ENCODE measurements at places on chromosomes 1 and 21.

DNA sequence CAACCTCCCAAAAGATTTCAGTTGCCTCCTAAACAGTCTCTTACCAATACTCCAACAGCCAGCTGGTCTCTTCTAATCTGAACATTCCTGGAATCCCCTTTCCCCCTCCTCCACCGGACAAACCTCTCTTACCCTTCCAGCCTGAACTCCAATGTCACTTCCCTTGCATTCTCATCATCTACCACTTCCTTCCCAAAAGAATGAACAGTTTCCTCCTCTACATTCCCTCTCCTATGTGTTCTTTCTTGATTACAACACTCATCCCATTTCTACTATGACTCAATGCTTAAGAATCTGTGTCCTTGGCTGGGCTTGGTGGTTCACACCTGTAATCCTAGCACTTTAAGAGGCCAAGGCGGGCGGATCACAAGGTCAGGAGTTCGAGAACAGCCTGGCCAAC lies 417.1 kb downstream of the SETD4 start:
- DNase-seq: no peak

GRCh38 chr1:118485757-118486156 lies 300.7 kb upstream of the SPAG17 start:
- no peak for DNase-seq

DNA sequence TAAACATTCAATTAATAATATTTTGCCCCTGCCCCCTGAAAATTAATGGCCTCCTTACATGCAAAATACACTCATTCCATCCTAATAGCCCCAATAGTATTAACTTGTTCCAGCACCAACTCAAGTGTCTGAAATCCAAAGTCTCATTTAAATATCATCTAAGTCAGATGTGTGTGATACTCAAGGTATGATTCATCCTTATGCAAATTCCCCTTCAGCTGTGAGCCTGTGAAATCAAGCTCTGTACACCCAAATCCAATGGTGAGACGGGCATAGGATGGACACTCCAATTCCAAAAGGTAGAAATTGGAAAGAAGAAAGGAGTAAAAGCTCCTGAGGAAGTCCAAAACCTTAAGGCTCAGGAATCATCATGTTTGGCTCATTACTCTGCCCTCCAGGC lies 83.5 kb downstream of the HHAT start:
- DNase-seq: no peak

GRCh38 chr1:31583995-31584868 lies 7.9 kb downstream of the TINAGL1 start:
- no peak for DNase-seq

DNA sequence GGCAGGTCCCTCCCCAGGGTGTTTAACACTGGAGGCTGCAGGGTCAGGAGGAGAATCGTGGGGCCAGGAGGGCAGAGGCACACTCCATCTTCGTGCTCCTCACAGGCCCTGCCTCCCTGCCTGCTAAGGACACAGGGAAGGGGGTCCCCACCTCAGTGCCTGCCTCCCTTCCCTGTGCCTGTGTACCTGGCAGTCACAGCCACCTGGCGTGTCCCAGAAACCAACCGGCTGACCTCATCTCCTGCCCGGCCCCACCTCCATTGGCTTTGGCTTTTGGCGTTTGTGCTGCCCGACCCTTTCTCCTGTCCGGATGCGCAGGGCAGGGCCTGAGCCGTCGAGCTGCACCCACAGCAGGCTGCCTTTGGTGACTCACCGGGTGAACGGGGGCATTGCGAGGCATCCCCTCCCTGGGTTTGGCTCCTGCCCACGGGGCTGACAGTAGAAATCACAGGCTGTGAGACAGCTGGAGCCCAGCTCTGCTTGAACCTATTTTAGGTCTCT lies 623 bp upstream of the BGLAP start:
- DNase-seq: no peak

DNA sequence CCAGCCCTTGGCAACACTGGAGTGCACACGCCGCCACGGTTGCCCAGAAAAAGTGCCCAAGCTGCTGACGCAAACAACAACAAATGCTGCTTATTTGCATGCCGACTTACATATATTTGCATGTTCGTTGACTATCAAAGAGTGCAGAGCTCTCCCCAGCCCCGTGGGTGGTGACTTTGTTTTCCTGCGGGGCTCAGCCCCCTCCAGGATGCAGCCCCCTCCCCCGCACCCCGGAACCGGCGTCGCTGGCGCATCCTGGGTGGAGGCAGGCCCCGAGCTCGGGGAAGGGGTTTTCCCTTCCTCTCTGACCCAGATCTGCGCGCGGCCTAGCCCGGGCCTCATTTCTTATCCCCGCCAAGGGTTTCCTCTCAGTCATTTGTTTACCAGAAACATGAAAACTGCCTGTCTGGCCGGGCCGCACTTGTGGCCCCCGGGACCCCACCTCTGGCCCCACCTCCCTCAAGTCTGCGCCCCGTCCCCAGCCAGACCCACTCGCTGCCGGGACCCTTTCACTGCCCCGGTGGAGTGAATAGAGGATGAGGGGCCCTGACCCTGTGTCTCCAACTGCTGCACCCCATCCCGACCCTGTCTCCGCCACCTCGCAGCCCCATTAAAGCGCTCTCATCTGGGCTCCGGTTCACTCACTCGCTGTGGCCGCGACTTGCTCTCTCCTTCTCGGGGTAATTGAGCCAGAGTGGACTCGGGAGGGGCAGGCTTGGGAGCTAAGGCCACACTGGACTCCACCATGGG lies 5.5 kb downstream of the TNFRSF25 start:
- peak; percentile 90 for DNase-seq

- DNase-seq: peak; percentile 33
Observed at GRCh38 chr1:26787381-26787705, 407 bp upstream of the PIGV start.
